ENCODE measurements at places on chromosomes 2 and 18.

GRCh38 chr2:66569974-66570373, 135.0 kb downstream of the MEIS1 start:
- no peak for DNase-seq

DNA sequence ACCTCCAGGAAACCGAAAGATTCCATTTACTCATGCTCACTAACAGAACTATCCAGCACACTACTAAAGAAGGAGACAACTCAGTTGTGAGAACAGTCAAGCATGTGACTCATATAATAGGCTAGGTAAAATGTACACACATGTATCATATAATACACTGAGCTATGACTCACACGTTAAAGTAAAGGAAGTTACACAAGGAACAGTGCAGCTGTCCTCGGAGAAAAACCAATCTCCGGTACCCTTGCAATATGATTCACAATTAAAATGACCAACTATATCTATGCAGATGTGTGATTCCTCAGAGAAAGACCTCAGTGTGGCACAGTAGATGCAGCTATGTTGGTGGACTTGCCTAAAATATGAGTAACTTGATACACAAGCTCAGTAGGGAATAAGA, 76.5 kb downstream of the STRN start:
- DNase-seq: no peak

- DNase-seq: no peak
These were observed at the start of gene FBLN7 for GRCh38 chr2:112138159-112139032. FBLN7 (plus strand) TSS chr2:112138385; CDS start chr2:112138656, 271 bp downstream.

DNA sequence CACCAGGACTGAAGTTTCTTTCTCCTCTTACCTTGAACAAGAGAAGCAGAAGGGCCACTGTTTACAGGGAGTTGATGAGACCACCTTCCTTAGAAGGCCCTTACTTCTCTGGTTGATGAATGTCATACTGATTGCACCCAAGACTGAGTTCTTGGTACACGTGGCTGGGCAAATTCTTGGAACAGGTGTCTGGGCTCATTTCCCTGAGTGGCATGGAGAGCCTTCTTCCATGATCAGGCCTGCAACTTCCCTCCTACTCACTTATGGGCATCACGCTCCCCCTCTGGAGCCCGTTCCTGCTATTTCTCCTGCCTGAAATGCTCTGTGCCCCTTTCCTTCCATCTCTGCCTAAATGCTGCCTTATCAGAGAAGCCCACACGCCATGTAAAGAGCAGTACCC, 110.3 kb downstream of the PTPRM start:
- DNase-seq: no peak

GRCh38 chr2:127195140-127196074, 24.7 kb downstream of the CYP27C1 start:
- no peak for DNase-seq

DNA sequence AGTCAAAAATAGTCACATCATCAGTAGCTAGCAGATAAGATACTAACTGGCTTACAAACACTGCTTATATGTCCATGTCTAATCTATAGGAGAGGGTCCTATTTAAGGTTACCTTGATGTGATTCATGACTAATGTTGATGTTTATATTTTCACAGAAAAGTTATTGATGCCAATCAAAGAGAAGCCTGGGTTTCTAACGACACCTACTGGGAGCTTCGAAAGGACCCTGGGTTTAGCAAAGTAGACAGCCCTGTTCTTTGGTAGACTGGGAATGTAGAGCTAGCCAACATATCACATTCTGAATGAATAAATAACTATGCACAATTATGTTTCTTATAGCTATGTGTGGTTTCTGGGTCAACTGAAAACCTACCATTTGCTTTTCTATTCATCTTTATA, 55.7 kb downstream of the PRKRA start:
- no peak for DNase-seq

DNA sequence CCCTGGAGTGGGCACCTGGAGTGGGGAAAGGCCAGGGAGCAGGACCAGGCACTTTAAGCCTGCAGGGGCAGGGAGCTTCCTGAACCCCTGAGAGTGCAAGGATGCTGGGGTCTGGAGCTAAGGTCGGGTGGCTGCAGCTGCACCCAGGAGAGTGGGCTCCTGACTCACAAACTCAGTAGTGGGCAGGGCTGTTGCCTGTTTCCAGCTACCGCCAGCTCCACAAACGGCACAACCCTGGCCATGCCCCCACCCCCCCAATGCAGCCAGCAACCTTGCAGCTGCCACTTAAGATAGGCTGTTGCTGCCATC, 688.8 kb downstream of the NYAP2 start:
- DNase-seq: no peak

DNA sequence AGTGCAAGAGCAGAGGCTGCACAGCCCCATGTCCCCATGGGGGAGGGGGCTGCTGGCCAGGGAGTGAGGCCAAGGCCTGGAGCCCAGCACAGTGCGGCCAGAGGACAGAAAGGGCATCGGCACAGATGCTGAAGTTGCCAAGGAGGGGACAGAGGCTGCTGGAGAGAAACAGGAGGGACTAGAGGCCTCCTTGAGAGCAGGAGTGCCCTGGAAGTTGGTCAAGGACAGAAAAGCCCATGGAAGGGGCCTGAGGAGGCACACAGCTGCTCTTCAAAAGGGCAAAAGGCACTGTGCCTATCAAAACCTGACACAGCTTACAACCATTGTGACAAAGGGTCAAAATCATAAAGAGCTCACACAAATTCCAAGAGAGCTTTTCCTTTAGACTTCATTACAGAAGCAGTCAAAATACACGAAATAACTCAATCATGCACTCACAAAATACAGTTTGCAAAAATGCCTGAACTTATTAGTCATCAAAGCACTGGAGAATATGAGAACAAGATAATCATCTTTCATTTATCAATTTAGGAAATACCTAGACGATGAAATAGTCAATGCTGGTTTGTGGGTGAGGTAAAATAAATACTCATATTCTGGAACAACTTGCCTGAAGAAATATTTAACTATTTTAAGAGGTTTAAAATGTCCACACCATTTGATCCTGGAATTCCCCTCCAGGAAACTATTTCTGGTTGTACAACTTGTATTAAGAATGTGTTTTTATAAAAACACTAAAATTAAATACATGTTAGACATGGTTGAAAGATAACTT, 79.6 kb downstream of the USP40 start:
- no peak for DNase-seq

DNA sequence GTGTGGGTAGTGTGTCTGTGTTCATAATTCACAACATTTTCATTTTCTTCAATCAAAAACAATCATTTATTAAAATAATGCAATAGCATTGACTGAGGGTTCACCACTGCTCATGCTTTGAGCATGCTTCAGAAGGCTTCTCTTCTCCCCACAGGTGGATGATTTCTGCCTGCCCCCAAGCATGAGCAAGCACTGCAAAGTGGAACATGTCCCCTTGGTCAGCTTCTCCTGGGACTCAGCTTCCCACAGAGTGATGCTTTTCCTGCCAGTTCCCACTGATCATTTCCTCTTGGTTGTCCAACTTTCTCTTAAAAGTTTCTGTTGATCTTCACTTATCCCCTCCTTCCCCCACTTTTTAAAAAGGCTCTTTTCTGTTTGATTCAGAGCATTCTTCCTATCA, 31.5 kb upstream of the CDH19 start:
- no peak for DNase-seq

- no peak for DNase-seq
These were observed 319.6 kb downstream of the PIK3C3 start for GRCh38 chr18:42274488-42275137.

GRCh38 chr2:217184242-217184641, 324.4 kb upstream of the TNP1 start:
- no peak for DNase-seq

GRCh38 chr18:5542515-5543035, 1.2 kb downstream of the EPB41L3 start:
- DNase-seq: peak; percentile 25

- no peak for DNase-seq
These were observed 265.5 kb downstream of the TGIF1 start for GRCh38 chr18:3715231-3716080.

- DNase-seq: peak; percentile 44
These were observed 1.8 kb downstream of the SLC4A3 start for GRCh38 chr2:219628986-219629901.

- DNase-seq: no peak
These were observed 1898.4 kb upstream of the CELF4 start for GRCh38 chr18:39464006-39464405.

DNA sequence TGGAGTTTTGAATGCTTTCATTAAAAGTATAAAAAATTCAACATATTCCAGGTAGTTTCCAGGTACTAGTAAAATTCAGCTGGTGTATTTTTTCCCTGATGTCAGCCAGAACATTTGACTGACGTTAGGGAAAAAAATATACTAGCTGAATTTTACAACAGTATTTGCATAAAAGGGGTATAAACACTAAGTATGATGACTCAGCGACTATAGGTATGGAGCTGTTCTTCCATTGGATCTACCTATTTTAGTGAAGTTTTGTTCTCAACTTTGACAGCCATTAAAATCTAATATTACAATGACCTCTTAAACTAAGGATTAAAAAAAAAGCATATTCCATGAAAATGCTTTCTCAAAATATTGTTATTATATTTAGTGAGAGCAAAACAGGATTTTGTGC, 155.9 kb downstream of the FSHR start:
- no peak for DNase-seq

DNA sequence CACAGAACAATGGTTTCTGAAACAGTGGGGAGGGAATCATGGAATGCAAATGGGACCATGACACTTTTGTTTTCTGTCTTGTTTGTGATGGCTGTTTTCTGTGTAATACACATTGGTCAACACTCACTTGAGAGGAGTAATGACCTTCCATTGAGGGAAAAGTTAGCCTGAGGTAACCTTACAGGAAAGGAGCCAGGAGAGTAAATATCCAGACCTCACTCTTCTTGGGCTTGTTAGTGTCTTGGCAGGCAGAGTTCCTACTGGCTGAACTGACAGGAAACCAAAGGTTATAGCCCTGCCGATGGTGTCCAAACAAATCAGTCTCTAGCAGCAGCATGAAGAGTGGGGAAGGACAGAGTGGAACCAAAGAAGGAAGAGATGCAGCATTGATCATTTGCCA, 17.2 kb upstream of the RPRM start:
- no peak for DNase-seq

- no peak for DNase-seq
These were observed 2.7 kb downstream of the IL36G start for GRCh38 chr2:112980537-112980936.
